ENCODE measurements at places on chromosomes 16 and 17.

DNA sequence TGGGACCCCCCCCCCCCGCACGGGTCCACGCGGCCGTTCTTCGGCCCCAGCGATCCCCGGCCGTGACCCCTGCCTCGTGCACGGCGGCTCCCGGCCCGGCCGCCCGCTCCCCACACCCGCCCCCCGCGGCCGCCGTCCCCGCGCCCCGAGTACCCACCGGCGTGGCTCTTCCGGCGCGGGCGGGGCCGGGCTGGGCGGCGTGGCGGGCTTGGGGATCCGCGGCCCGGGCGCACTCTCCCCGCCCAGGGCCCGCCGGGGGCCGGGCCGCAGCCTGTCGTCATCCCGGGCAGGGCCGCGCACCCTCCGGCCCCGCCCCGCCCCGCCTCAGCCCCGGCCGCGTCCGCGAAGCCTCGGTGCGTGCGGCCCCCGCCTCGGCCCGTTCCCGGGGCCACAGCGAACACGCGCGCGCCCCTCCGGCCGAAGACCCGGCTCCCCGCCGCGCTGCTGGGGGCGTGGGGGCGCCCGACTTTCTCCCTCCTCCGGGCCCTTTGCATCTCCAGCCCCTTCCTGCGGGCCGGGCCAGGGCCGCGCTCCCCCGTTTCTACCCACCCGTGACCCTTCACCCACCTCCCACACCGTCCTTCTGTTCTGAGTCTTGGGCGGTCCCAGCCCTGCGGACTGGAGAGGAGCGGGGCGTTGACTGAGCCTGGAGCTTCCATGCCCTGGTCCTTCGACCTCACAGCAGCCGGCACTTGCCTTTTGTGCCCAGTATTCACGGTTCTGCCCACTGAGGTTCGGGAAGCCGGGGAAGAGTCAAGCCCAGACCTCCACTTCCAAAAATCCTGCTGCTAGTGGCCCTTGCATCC is 840 bp downstream of the MYO1C start:
- peak; percentile 91 for DNase-seq

GRCh38 chr16:8903004-8903403 is 20.9 kb downstream of the LITAFD start:
- DNase-seq = no peak

GRCh38 chr17:61926826-61927207 is 965 bp downstream of the INTS2 start:
- no peak for DNase-seq

DNA sequence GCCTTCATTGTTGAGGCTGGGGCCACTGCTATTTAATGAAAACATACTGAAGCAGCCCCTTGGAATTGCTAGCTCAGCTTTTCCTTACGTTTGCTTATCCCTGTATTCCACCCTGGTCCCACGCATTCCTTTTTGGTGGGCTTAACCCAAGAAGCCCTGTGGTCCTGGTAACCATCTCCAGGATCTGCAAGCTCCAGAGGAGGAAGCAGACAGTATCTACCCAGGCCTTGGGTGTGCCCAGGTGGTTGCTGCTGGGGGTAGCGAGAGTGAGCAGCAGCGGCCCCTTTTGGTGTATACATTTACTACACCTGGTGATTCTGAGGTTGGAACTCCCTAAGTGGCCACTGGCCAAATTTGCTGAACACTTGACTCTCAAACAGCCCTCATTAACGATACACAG is 97.7 kb downstream of the CBLN1 start:
- DNase-seq = peak; percentile 74

DNA sequence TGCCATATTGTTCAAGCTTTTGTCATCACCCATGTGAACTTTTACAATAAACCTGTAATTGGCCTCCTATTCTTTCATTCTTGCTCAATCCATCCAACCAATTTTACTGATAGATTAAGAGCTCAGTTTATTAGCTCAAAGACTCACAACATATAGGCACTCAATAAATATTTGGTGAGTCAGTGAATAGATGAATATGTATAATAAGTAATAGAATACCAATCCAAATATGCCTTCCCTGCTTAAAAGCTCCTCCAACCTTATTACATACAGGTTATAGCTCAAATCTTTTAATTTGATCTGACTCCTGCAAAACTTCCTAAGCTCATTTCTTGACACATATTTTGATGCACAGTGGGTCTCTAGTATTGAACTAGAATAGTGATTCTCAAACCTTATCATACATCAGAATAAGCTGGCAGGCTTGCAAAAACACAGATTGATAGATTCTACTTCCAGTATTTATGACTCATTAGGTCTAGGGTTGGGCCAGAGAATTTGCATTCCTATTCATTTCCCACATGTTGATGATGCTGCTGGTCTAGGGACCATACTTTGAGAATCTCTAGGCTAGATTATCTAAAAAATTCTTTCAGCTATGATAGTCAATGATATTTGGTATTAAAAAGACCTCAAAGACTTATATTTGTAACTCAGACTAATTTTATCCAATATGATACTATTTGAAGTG is 114.4 kb downstream of the PCTP start:
- DNase-seq = no peak

DNA sequence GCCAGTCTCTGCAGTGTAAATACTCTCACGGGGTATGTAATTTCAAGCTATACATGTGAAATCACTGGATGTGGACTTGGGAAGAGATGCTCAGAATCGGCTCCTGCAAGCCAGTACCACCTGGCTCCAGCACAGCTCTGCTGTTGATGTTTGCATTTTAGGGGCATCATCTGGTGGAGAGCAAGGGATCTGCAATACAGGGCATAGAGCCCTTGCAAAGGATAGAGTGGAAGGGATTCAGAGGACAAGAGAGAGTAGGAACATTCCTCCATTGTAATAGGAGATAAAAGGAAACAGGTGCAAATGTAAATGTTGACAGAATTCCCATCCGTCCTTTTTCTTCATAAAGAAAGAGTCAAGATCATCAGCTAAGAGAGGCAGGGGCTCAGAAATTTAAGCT is 184.1 kb downstream of the PMP22 start:
- DNase-seq = peak; percentile 18

- no peak for DNase-seq
Observed at GRCh38 chr16:8005096-8005860, 585.0 kb downstream of the TMEM114 start.

- DNase-seq = no peak
Observed at GRCh38 chr17:59332749-59333377, 1.4 kb downstream of the YPEL2 start.

- no peak for DNase-seq
Observed at GRCh38 chr17:38601539-38602351, 4.0 kb downstream of the SRCIN1 start.

- no peak for DNase-seq
Observed at GRCh38 chr16:5820472-5820871, 722.9 kb upstream of the EEF2KMT start.

DNA sequence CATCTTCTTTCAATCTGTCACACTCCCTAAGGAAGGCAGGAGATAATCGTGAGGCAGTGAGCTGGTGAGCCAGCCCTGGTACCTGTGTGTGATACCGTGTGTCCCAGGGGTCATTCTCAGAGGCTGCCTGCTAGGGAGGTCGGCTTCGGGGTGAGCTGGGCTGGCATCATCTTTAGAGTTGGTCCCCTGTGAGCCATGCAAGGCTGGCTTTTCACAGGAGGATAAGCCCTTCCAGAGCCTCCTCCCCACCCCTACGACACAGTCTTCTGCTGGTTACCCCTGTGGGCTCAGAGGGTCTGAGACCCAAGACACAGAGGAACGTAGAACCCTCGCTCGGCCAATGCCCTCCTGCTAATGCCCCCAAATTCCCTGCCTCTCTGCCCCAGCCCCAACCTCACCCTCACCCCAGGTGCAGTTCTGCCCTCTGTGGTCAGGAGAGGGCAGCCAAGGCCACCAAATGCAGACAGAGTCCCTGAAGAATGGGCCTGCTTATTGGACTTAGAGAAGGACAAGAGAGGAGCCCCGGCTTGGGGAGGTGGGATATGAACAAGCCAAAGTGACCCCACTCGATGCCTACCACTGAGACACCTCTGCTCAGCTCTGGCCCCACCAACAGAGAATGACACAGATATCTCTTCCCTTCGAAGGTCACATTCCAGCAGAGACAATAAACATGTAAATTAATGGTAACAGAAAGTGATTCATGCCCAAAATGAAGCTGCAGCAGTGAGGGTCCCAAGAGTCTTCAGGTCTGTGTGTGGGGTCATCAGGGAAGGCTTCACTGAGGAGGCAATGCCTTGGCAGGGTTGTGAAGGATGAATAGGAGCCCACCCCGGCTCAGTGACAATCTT is 80.8 kb upstream of the CCL1 start:
- DNase-seq = peak; percentile 60

DNA sequence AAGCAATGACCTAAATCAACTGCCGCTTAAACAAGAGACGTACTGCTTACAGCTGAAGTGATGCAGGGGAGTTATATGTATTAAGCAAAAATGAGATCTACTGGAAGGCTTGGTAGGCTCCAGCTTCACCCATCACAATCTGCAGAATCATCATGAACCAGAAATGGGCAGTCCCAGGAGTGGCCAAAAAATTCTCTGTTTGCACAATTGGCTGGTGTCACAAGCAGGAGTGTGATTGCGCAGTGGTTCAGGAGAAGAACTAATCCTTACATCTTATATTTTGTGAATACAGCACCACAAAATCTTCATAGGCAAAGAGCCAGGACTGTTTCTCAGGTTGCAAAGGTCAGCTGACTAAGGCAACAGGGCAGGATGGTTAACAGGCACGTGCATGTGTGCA is 75.9 kb downstream of the CES1 start:
- DNase-seq = no peak

- no peak for DNase-seq
Observed at GRCh38 chr17:81841866-81842265, 7.0 kb upstream of the PPP1R27 start.

- peak; percentile 33 for DNase-seq
Observed at GRCh38 chr17:64736804-64737492, 74.8 kb upstream of the SMURF2 start.

DNA sequence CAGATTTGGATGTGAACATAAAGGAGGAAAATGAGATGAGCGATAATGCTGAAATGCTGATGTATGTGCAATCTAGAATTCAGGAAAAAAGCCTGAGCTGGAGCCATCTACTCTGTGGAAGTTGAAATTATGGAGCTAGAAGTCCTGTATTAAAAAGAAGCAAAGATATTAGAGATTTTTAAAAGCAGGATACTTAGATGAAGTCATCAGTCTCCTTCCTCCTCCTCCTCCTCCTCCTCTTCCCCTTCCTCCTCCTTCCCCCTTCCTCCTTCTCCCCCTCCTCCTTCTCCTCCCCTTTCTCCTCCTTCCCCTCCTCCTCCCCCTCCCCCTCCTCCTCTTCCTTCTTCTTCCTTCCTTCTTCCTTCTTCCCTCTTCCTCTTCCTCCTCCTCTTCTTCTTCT is 823.8 kb upstream of the CA10 start:
- DNase-seq = no peak

DNA sequence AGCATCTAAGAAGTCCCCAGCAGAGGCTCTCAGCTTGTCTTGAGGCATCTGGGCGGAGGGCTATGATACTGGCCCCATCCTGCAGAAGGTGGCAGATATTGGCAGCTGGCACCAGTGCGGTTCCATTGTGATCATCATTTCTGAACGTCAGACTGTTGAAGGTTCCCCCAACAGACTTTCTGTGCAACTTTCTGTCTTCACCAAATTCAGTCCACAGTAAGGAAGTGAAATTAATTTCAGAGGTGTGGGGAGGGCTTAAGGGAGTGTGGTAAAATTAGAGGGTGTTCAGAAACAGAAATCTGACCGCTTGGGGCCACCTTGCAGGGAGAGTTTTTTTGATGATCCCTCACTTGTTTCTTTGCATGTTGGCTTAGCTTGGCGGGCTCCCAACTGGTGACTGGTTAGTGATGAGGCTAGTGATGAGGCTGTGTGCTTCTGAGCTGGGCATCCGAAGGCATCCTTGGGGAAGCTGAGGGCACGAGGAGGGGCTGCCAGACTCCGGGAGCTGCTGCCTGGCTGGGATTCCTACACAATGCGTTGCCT is at the start of gene CIITA:
Gene CIITA (plus strand): TSS at position 404 of the 543 bp plus-strand sequence. CDS start 129 bp downstream, at position 533.
- DNase-seq = peak; percentile 58
